ENCODE measurements at places on chromosomes 12 and 14. TPM values are rescaled to one million over a fixed set of nuclear protein-coding genes. Genes with fewer than 3 reads are reported as not detected.

DNA sequence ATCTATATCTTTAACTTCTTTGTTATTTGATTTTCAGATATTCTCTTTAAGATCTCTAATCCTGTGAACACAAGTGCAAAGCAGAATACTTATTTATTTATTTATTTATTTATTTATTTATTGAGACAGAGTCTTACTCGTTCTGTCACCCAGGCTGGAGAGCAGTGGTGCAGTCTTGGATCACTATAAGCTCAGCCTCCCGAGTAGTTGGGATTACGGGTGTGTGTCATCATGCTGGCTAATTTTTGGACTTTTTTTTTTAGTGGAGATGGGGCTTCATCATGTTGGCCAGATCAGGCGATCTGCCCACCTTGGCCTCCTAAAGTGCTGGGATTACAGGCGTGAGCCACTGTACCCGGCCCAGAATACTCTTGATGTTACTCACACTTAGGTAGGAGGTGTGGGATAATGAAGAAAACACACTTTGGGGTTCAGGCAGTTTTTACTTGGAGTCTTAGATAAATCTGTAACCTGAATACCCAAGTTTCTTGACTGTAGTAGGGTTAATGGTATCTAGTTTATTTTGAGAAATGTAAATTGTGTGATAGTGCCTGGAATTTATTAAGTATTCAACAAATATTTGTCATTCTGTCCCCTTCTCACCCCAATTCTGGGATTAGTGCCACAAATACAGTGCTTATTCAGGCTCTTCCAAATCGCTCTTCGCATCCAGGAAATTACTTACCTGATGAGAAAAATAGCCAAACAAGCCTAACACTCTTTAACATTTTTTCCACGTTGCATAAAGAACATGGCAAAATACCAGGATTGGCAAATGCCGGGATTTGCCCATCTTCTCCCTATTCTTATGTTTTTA lies 33.0 kb downstream of the METAP2 start:
- no peak for DNase-seq

DNA sequence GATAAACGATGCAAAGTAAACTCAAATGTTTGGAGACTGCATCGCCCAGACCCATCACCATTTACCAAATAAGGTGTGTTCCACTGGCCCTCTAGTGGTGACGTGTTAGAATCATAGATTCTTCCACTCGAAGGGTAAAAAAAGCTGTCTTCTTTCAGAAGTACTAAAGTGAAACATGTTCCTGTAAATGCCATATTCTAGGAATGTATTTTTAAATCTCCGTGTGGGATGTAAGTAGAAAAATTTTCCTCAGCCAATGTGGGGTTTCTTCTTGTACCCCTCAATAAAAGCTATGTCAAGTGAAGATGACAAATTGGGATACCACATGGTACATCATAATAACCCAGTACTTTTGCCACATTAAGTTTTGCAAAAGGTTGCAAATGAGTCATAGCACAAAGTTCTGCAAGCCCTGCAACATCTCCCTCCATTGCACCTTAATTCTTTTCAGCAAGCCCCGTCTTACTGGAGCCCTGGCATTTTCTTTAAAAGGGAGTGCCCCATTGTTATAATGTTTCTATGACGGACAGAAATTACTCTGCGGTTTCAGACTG lies 100.8 kb downstream of the CCER1 start:
- peak; percentile 27 for DNase-seq

The MMP19 gene
- total RNA-seq: 0.42 TPM

DNA sequence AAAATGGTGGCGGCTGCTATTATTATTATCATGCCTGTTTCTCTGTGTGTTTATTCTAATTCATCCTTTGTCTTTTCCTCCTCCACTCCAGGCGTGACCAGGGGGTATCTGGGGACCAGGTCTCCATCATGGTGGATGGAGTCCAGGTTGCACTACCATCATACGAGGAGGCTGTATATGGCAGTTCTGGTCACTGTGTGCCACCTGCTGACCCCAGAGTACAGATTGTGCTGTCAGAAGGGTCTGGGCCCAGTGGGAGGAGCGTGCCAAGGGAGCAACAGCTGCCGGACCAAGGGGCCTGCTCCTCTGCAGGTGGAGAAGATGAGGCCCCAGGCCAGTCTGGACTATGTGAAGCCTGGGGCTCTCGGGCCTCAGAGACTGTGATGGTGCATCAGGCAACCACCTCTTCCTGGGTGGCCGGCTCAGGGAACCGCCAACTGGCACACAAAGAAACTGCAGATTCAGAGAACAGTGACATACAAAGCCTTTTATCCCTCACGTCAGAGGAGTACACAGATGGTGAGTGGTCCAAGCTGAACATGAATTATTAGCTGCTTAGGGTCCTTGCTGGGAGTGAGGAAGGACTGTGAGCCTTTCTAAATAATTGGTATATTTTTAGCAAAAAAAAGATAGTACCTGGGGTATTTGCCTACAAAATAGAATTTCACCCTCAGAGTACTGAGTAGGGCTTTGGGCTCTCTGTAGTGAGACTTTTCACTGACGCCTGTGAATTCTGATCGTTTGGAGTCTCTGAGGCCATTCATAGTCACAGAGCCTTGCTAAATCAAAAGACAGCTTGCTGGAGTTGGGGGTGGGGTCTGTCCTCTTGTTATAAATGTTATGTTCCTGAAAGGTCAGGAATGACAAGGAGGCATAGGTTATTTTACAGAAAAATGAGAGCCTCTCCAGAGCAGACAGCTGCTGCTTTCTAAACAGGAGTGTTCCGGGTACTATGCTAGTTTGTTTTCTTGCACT lies 58.1 kb upstream of the SRSF5 start:
- no peak for DNase-seq

- DNase-seq: no peak
Observed at GRCh38 chr14:75053396-75054291, 2.4 kb upstream of the MLH3 start.

GRCh38 chr12:14185427-14186192 lies 179.9 kb upstream of the ATF7IP start:
- no peak for DNase-seq

DNA sequence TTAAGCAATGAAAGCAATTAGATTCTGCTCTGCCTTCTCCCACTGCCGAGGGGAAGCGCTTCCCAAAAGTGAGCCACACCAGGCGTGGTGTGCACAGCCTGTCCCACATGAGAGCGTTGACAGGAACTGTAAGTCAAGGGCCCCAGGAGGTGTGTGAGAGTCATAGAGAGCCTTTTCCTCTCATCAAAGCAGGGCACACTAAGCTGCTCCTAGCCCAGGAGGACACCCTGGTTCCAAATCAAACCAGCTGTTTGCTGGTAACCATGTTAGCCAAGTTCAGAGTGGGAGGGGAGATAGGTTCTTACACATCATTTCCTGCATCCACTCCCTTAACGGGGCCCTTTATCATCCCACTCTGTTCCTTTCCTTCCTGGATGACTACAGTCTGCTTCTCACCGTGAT lies 98.3 kb downstream of the SPTSSA start:
- no peak for DNase-seq

The HNF1A gene
- total RNA-seq: not detected

The KRT71 gene
- total RNA-seq: not detected

DNA sequence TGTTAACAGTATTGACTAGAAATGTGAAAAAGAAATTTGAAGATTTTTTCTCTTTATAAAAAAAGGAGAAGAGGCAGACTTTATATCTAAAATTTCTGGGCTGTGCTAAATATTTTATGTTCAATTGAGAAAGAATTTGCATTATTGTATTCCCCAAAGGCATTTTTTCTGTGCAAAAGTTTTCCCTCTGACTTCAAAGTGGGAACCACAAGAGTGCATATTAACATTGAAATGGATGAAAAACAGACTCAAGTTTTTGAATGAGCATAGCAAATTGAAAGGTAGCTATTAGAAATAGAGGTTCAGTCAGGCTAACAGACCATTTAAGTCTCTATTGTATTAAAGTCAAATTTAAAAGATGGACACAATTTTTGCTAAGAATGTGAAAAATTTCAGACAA lies 95.2 kb downstream of the RASSF9 start:
- DNase-seq: no peak

DNA sequence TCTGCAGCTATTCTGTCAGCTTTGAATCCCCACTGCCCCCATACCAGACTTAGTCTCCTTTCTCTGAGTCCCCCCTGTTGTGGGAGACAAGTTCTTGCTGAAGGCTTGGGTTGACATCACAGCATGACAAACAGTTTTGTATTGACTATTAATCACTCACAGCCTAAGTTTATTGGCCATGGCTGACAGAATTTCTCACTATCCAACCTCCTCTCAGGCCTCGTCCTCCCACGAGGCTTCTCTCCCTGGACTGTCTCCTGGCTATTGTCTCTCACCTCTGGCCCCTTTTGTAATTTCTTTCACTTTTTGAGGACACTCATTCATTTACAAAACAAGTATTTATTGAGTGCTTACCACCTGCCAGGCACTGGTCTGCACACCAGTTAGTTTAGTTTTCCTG lies 35.2 kb upstream of the DCD start:
- no peak for DNase-seq

GRCh38 chr14:79548836-79549235 lies 662.5 kb downstream of the DIO2 start:
- no peak for DNase-seq

Measured in pulmonary artery endothelial cell (primary cell).